Islet precursor cell (in vitro differentiated cells): ENCODE measurements at places on chromosomes 4 and X.

GRCh38 chrX:129043138-129043537 lies 480.2 kb downstream of the SMARCA1 start:
- no peak for DNase-seq

DNA sequence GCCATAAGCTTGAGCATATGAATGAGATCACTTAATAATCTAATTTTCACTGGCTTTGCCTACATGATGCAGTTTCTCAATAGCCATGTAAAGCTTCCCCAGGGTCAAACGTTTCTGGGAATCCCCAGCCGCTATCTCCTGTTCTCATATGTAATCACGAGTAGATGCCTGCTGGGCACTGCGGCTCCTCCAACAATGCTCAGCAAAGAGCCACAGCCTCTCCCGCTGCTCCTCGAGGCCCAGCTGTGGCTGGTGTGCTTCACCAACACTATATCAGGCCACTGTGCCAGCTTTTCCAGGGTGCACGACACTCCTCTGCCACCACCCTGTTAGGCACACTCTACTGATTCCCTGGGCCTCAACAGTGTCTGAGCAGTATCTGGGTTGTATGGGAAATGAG lies 78.3 kb upstream of the RASGEF1B start:
- no peak for DNase-seq

GRCh38 chrX:69313617-69314290 lies 148.5 kb upstream of the PJA1 start:
- DNase-seq = no peak

DNA sequence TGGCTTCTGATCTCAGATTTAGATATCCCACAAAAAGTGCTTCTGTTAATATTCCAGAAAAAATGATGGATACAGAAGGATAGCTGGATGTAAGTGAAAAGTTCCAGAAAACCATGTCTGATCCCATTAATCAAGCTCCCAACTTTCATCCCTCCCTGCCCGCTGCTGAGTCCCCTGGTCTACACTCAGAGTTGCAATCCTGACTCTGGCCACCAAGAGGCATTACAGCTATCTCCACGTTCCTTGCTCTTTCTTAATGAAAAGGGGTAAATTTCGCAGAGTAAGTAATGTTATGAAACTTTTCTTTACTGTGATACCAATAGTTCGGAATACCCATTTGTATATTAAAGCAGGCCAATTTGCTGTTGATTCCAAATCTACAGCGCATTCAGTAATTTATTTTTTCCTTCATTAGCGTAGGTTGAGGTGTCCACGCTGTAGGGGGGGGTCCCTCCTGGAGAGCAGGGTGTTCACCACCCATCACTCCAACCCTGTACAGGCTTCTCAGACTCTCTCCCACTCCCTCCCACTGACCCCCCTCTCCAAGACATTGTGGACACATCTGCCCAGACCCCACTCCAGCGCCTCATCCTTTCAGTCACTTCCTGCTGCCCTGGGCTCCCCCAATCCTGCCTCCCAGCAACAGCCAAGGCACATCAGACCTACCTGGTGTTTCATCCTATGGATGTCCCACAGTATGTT lies 55.1 kb downstream of the RAB40A start:
- peak; percentile 62 for DNase-seq

GRCh38 chr4:51835855-51836254 lies 7.1 kb upstream of the DCUN1D4 start:
- no peak for DNase-seq
